Liver (tissue), 10 donors: ENCODE measurements at places on chromosomes 11 and 22. TPM values are rescaled to one million over a fixed set of nuclear protein-coding genes. Genes with fewer than 3 reads are reported as not detected.

GRCh38 chr11:62874851-62875250 lies 5.8 kb upstream of the SLC3A2 start:
- no peaks in the 10 kb centered on the region for H3K27me3 ChIP-seq
- no peak overlapping the region for H3K27ac ChIP-seq
- DNase-seq: no peak
- H3K4me3 ChIP-seq: no peak overlapping the region
- no peaks in the 10 kb centered on the region for H3K36me3 ChIP-seq

GRCh38 chr11:75689863-75690609 lies 21.2 kb upstream of the MAP6 start:
- no peaks in the 10 kb centered on the region for H3K27me3 ChIP-seq
- no peaks in the 10 kb centered on the region for H3K36me3 ChIP-seq
- DNase-seq: no peak

PLAAT5 gene
- total RNA-seq: 1.4 TPM

CCDC85B gene
- total RNA-seq: 6.8 TPM

NUCB2 gene
- 112 TPM for total RNA-seq
